Stimulated activated CD8-positive, alpha-beta memory T cell treated with anti-CD3 and anti-CD28 coated beads, Interleukin-4, amount 100 ng/mL, for 4 hours (primary cell): ENCODE measurements at places on chromosomes 4 and X.

- no peak for DNase-seq
These were observed 58.6 kb upstream of the MSX1 start for GRCh38 chr4:4800646-4801408.

- DNase-seq: no peak
These were observed 35.9 kb upstream of the LRAT start for GRCh38 chr4:154707877-154708276.

DNA sequence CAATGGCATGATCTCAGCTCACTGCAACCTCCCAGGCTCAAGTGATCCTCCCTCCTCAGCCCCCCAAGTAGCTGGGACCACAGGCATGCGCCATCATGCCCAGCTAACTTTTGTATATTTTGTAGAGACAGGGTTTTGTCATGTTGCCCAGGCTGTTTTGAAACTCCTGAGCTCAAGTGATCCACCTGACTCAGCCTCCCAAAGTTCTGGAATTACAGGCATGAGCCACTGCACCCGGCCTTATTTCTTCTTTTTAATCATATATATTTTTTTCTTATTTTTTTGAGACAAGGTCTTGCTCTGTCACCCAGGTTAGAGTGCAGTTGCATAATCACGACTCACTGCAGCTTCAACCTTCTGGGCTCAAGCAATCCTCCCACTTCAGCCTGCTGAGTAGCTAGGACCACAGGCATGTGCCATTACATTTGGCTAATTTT is 184.0 kb downstream of the TSPAN5 start:
- DNase-seq: no peak

DNA sequence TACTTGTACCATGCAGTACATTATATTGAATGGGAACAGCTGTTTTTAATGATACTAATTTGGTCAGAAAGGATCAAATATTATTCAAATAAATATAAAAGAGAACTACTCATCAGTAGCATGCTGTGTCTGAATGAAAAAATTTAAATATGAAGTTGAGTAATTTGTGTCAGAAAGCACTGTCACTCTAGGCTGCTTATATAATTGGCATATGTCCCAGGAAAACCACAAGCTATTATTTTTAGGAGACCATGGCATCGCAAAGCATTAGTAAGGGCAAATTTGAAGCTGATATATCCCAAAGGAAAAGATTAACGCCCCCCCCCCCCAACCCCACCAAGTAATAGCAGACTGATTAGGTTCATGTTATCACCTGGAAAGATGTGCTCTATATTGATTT is 388.5 kb upstream of the SPANXN4 start:
- no peak for DNase-seq

DNA sequence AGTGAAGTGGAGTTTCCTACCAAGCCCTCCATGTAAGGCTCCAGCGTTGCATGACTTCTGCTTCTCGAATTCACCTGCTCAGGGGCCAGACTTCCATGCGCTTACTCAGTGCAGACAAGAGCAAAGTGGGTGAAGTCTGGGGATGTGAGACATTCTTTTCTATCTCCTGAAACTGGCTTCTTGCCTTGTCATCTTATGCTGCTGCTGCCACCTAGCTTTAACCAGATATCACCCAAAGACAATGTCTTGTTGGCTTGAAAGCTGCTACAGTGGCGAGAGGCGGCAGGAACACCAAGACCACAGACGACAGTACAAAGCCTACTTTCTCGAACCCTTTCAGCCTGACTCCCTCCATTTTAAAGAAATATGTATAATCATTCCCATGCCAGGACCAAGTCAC is 103.6 kb upstream of the ADGRG2 start:
- no peak for DNase-seq

GRCh38 chr4:11438647-11439046 is 10.0 kb upstream of the HS3ST1 start:
- no peak for DNase-seq

DNA sequence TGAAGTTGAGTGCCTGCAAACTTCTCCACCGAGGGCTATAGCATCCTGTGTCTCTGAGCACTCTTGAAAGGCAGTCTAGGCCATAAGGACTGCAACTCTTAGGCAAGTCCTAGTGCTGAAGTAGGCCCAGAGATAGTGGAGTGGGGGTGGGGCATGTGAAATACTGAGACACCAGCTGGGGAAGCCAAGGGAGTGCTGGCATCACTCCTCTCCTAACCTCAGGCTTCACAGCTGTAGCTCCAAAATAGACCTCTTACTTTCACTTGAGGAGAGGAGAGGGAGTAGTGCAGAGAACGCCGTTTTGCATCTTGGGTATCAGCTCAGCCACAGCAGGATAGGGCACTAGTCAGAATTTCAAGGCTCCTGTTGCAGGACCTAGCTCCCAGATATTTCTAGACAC is 56.2 kb upstream of the CYSLTR1 start:
- DNase-seq: no peak

DNA sequence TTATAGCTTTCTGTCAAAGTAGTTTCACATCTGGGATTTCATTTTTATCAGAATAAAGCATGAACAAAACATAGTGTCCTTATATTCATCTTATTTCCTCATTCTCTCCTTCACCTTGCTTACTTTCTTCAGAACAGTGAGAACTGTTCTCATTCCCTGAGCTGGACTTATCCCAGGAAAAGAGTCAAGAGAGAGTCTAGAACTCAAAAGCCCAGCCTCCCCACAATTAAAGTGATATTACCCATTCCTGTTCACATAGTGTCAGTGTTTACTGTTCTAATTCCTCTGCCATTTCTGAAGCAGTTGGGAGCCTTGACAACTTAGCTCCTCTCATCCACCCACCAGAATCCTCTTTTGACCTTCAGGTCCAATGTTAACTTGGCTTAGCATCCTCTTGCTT is 42.9 kb downstream of the RASSF6 start:
- DNase-seq: no peak

DNA sequence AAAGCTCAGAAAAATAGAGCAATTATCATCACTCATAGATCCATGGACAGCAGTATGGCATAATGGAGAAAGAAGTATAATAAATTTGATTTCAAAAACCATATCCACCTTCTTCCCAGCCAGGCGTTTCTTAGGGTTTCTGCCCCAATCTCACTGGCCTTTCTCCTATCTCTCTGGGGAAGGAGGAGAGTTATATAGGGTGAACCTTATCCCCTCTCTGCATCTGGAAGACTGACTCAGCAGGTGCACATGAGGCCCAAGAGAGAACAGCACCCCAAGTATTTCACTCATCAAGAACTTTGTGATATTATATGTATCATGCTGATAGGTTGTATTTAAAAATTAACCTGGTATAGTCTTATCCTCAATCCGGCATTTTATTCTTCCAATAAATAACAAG is 318.8 kb upstream of the RASGEF1B start:
- DNase-seq: no peak

DNA sequence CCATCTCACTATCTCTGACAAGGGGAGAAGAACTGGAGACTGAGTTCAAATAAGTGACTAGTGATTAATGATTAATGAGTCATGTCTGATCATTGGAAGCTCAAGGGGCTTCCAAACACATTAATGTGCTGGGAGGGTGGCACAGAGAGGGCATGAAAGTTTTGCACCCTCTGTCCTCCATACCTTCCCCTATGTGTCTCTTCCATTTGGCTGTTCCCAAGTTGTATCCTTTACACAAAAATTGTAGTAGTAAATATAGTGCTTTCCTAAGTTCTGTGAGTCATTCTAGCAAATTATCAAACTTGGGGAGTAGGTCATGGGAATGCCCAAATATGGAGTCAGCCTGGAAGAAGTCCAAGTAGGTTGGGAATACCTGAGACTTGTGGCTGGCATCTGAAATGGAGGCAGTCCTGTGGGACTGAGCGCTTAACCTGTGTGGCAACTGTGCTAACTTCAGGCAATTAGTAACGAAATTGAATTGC is 4.1 kb upstream of the FAM200B start:
- no peak for DNase-seq

DNA sequence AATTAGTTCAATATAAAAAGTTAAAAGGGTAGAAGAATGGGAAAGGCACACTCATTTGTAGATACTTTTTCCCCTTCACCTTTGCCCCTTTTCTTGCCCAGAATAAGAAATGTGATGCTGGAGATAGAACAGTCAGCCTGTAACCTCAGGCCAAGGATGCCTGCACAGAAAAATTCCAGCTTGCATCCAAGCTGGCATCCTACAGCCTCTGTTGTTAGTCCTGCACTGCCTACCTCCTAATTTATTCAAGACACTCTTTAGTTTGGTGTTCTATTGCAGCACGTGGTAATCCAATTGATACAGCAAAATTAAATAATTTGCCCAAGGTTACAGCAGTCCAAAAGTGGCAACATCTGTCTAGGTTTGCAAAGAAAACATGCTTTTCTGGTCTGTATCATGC is 9.7 kb upstream of the USO1 start:
- no peak for DNase-seq

GRCh38 chr4:185941461-185941860 is 127.5 kb upstream of the TLR3 start:
- DNase-seq: no peak

GRCh38 chr4:109313168-109314133 is 11.0 kb upstream of the COL25A1 start:
- no peak for DNase-seq

GRCh38 chrX:135632353-135632752 is 81.1 kb upstream of the CT45A1 start:
- DNase-seq: no peak

- DNase-seq: no peak
These were observed 777.6 kb upstream of the DIAPH2 start for GRCh38 chrX:95907081-95907480.

- DNase-seq: no peak
These were observed 611.0 kb upstream of the PABPC4L start for GRCh38 chr4:134812611-134813010.

GRCh38 chr4:56619160-56619559 is 61.9 kb downstream of the HOPX start:
- DNase-seq: no peak

DNA sequence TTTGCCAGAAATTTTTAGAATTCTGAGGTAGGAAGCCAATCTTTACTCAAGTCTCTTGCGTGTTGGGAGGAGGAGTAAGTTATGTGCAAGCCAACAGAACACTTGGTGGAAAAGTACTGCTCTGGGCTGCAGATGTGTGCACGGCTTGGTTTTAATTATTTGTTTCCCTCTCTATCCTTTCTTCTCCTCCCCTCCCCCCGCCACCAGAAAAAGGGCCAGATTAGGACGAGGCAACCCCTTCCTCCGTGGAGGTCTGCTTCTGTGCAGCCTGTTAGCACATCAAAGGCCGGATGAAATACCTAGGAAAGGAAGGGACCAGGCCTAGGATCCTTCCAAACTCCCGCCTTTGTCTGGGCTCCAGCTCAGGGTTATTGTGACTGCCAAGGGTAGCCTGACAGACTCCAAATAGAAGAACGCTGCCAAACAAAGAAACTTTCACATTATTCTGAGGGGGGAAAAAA is 1.0 kb upstream of the PGRMC1 start:
- DNase-seq: no peak
